ENCODE measurements at places on chromosomes 4 and X.

GRCh38 chr4:85492336-85492735 lies 17.4 kb downstream of the ARHGAP24 start:
- no peak for DNase-seq

GRCh38 chr4:986428-986878 lies 391 bp upstream of the IDUA start:
- no peak for DNase-seq

DNA sequence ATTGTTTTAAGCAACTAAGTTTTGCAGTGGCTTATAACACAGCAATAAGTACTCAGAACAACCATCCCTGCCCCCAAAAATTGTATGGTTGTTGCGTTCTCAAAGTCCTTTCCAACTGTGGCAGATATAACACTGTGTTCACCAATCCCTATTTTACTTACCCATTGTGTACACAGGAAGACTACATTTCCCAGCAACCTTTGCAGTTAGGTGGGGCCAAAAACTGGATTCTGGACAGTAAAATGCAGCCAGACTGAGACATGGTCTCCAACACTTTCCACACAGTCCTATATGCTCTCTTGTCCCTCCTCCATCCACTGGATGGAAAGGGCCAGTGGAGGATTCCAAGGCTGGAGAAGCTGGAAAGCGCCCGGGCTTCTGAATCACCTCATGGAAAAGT lies 523.6 kb downstream of the BCOR start:
- no peak for DNase-seq

DNA sequence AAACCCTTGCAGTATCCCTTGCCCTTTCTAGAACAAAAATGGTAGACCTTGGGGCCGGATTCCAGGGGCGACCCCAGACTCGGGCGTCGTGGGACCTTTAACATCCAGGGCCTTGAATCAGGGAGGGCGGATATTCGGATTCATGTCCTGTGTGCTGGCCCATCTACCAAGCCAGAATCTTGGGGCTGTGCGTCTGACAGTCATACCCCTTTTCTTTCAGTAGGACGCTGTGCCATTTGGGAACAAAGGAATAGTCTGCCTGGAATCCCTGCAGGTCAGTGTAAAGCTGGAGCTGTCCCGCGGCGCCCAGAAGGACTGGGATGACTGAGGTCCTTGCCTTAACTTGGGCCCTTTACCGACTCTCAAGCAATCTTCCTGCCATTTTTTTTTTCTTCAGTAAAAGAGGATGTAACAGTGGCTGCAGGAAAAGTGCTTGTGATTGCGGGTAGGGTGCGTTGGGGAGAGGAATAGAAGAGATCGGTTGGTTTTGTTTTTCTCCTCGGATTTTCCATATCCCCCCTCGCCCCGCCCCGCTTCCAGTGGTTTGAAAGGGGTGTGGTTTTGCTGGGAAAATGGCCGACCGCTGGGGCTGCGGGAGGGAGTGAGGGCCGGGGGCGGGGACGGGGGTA lies 518 bp downstream of the ARMCX1 start:
- DNase-seq = no peak

DNA sequence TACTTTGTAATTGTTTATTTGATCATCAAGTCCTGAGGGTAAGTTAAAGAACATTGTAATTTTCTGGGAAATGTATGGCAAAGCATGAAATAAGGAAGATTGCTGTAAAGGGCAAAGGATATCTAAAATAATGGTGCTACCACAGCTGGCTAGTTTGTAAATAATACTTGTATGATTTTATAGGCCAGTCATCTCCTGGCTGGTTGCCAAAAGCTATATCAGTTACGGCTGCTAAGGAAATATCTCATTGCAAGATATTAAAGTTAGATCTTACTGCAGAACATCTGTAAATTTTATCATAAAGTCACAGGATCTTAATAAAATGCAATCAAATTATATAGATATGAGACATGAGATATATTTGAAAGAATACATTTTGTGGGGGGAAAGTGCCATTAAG lies 150.8 kb upstream of the CXCL13 start:
- DNase-seq = no peak

DNA sequence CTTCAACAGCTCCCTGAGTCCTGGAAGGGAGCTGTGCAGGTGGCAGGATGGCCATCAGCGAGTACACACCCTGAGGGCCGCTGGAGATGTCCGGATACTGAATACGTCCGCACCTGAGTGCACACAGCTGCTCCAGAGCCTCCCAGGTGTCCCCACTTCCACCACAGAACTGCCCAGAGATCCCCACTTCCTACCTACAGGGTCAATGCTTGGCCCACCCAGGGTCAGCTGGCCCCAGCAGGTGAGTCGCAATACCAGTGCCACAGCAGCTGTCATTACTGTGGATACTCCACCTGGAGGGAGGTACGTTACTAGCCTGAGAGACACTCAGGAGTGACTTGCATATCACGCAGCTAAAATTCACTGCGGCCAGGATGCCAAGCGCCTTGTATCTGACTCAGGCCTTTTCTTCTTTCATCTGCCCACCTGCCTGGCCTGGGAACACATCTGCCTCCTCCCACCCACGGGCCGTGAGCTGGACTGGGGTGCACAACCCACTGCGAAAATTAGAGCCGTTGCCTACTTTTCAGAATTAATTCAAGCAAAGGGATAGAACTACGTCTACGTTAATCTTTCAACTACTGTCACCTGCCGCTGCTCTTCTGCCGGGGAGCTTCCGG lies 9.4 kb downstream of the C4orf50 start:
- DNase-seq = no peak

- no peak for DNase-seq
These were observed 94.7 kb upstream of the ATP8A1 start for GRCh38 chr4:42751587-42751986.

Measured in GM18507 (cell line).